ENCODE measurements at places on chromosomes 11 and 22. TPM values are rescaled to one million over a fixed set of nuclear protein-coding genes. Genes with fewer than 3 reads are reported as not detected.

GRCh38 chr22:35343664-35344550 is 37.0 kb upstream of the HMOX1 start:
- no peak for DNase-seq

- DNase-seq = no peak
These were observed 36.3 kb downstream of the ETS1 start for GRCh38 chr11:128551058-128551457.

- DNase-seq = no peak
These were observed 756.8 kb downstream of the NTM start for GRCh38 chr11:132126973-132127899.

GRCh38 chr11:105034813-105035620 is at the start of gene CASP1:
Gene CASP1, minus strand, starts transcription at chr11:105035144. Its CDS starts 31 bp downstream, at chr11:105035113.
- DNase-seq = no peak

- peak; percentile 85 for DNase-seq
These were observed 57.9 kb downstream of the NECTIN1 start for GRCh38 chr11:119671051-119671450.

- DNase-seq = no peak
These were observed 85.6 kb downstream of the KIRREL3 start for GRCh38 chr11:126914941-126915340.

DNA sequence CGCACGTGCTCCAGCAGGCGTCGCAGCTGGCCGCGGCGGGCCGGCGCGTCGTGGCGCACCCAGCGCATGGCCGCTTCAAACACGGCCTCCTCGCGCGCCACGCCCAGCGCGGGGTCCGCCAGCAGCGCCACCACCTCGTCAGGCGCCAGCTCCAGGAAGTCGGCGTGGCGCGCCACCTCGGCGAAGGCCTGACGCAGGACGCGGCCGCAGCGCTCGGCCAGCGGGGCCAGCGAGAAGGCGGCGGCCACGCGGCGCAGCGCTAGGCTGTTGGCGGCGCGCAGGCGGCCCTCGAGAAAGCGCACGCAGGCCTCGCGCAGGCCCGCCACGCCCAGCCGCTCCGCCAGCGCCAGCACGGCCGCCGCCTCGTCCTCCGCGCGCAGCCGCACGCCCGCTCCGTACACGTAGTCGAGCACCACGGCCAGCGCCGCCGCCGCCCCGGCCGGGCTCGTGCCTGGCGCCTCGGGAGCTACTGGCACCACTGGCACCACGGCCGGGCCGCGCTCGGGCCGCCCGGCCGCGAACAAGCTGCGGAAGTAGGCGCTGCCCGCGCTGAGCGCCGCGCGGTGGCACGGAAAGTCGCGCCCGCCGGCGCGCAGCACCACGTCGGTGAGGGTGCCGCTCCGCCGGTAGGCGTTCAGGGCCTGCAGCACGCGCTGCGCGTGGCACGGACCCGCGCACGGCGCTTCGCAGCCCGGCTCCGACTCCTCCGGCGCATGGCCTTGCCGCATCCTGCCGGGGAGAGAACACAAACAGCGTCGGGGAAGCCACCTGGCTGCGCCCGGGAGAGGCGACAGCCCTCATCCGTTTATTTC is 2.9 kb downstream of the KLHL35 start:
- peak; percentile 84 for DNase-seq

- DNase-seq = no peak
These were observed 44.9 kb downstream of the TTC17 start for GRCh38 chr11:43403357-43404231.

GRCh38 chr11:95512682-95513081 is 276.9 kb downstream of the FAM76B start:
- no peak for DNase-seq

DNA sequence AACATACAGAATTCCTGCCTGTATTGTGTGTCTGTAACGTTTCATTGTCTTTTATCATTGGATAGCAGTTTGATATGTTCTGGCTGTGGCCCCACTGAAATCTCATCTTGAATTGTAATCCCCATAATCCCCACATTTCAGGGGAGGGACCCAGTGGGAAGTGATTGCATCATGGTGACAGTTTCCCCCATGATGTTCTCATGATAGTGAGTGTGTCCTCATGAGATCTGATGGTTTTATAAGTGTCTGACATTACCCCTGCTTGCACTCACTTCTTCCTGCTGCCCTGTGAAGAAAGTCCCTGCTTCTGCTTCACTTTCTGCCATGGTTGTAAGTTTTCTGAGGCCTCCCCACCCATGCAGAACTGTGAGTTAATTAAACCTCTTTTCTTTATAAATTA is 19.6 kb upstream of the MTMR2 start:
- no peak for DNase-seq

- DNase-seq = no peak
These were observed 58.1 kb upstream of the BARX2 start for GRCh38 chr11:129317571-129317970.

SNX32 gene
- 0.54 TPM for total RNA-seq

PATE3 gene
- total RNA-seq = not detected

C11orf97 gene
- not detected for total RNA-seq

TSPAN18 gene
- total RNA-seq = 153 TPM

NADSYN1 gene
- 22.0 TPM for total RNA-seq

AGBL2 gene
- 1.2 TPM for total RNA-seq

Data from cardiac septum (tissue), 1 donor.